ENCODE measurements at places on chromosomes 6 and 20.
A peak's percentile ranks its signal among the peaks of the same experiment; 100 is the strongest.

- DNase-seq, result peak; percentile 48
Observed at GRCh38 chr6:25369433-25370177, 90.4 kb downstream of the CARMIL1 start.

DNA sequence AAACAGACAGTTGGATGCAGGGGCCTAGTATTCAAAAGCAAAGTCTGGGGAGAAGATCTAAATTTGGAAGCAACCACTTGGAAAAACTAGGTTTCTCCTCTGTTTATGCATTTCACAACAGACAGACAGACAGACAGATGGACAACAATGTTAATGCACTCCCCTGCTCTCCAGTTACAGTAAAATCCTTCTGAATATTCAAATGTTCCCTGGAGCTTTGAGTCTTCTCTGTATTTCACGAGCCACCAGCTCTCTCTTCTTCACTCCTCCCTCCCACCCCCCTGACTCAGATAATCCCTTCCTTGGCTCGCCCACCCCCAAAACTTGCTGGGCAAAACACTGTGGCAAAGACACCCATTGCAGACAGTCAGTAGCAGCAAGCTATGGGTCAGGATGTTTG, 129.3 kb upstream of the TOP1 start:
- DNase-seq, result no peak

GRCh38 chr20:11391591-11391990, 526.1 kb upstream of the BTBD3 start:
- DNase-seq, result no peak

DNA sequence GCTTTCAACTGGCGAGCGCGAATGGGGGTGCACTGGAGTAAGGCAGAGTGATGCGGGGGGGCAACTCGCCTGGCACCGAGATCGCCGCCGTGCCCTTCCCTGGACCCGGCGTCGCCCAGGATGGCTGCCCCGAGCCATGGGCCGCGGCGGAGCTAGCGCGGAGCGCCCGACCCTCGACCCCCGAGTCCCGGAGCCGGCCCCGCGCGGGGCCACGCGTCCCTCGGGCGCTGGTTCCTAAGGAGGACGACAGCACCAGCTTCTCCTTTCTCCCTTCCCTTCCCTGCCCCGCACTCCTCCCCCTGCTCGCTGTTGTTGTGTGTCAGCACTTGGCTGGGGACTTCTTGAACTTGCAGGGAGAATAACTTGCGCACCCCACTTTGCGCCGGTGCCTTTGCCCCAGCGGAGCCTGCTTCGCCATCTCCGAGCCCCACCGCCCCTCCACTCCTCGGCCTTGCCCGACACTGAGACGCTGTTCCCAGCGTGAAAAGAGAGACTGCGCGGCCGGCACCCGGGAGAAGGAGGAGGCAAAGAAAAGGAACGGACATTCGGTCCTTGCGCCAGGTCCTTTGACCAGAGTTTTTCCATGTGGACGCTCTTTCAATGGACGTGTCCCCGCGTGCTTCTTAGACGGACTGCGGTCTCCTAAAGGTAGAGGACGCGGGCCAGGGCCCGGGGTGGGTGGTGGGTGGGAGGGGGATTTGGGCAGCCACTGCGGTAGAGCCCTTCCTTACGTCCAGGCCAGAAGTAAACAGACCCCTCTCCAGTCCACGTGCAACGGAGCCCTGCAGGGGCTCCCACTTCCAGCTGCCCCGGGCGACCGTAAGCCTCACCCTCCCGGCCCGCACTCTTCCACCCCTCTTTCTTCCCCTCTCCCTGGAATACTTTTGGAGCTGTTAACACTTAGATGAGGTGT, 998 bp downstream of the BMP2 start:
- peak; percentile 16 for DNase-seq

- peak; percentile 78 for DNase-seq
Observed at GRCh38 chr6:89079511-89080234, 878 bp upstream of the PNRC1 start.

GRCh38 chr6:169533301-169534038, 168.4 kb downstream of the WDR27 start:
- DNase-seq, result no peak

DNA sequence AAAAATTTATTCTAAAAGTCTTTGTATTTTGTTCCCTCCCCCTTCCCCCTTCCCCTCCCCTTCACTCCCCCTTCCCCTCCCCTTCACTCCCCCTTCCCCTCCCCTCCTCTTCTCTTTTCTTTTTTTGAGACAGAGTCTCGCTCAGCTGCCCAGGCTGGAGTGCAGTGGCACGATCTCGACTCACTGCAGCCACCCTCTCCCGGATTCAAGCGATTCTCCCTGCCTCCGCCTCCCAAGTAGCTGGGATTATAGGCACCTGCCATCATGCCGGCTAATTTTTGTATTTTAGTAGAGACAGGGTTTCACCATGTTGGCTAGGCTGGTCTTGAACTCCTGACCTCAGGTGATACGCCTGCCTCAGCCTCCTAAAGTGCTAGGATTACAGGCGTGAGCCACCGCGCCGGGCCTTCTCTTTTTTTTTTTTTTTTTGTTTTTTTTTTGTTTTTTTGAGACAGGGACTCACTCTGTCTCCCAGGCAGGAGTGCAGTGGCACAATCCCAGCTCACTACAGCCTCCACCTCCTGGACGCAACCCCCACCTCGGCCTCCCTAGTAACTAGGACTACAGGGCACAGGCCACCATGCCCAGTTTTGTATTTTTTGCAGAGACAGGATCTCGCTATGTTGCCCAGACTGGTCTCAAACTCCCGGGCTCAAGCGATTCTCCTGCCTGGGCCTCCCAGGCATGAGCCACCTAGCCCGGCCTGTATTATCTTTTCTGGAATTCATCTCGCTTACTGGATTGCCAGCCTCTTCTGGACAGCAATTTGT, 1.1 kb upstream of the AFG1L start:
- no peak for DNase-seq

GRCh38 chr6:49327005-49327404, 136.0 kb downstream of the MMUT start:
- DNase-seq, result no peak

GRCh38 chr6:117601811-117602150, 530 bp downstream of the GOPC start:
- DNase-seq, result no peak

DNA sequence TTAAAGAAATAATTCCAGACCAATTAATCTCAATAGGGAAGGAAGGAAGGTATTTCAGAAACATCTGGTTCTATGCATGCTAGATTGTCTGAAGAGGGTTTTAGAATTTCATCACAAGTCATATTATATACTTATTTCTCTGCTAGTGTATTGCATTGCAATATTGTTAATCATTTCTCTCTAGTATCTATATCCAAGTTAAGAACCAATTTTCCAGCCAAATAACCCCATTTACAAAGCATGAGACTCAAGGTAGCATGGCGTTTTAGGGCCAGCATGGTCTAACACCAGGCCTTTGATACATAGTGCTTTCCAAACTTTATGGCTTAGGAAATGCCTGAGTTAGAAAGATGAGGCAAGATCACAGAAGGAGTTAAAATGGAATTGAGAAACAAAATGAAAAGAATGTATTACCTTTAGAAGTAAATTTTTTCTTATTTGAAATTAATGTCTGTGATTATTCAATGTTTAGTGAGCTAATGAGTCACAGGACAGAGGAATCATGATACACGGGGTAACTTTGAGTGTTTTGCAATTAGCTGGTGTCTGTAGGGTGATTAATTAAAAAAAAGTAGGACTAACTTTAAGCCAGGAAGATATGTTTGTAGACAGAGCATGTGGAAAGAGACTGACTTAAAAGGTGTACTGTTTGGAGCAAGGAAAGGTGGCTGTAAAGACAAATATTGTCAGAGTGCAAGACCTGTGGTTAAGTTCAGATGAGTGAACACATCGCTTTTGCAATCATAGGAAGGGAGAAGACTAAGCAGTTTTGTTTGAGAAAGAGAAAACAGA, 1006.2 kb upstream of the CITED2 start:
- DNase-seq, result no peak

DNA sequence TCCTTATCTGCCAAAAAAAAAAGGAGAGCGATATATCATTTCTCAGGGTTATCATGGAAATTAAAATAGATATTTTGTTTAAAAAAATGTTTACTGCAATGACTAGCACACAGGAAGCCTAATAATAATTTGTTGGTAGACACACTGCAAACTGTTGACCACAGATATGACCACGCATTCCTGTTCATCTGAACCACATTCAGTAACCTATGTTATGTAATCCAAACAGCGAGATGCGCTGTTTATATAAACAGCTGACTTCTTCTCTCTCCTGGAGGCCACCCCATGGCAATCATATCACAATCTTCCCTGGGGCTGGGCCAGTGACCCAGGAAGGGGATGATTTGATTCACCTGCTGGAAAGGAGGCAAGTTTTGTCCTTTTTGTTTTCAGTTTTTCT, 129.3 kb upstream of the UST start:
- DNase-seq, result no peak

- no peak for DNase-seq
Observed at GRCh38 chr6:20061952-20062351, 150.3 kb downstream of the MBOAT1 start.

- DNase-seq, result no peak
Observed at GRCh38 chr6:169158691-169159090, 95.0 kb downstream of the THBS2 start.

GRCh38 chr6:71300561-71301168, 12.1 kb downstream of the OGFRL1 start:
- DNase-seq, result no peak

DNA sequence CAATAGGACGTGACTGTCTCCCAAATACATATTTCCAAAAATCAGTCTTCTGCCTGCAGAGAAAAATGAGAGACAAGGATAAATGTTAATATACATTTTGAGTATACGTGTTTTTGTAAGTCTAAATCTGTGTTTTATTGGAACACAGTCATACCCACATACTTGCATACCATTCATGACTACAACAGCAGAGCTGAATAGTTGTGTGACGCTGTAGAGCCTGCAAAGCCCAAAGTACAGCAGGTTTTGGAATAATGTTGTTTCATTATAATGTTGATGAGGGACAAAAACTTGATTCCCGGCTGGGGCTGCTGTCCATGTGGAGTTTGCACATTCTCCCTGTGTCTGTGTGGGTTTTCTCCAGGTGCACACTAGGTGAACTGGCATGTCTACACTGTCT, 23.8 kb upstream of the FBXO9 start:
- DNase-seq, result no peak

DNA sequence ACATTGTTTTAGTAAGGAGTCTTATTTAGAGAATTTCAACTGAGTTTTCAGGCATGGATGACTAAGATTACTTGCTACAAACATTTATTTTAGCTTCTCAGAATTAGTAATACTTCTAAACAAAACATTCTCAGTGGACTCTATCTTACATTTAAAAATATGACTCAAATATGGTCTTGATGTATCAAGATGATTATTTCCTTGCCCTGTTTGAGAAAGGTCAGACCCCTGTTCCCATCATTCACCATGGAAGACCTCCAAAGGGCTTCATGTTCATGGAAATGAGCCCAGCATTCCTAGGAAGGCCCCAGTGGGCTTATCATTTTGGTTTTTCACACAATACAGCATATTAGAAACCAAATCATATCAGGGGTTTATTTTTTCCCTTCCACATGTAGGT, 24.6 kb upstream of the TRPC4AP start:
- DNase-seq, result no peak
